ENCODE measurements at places on chromosomes 4 and X.
A peak's percentile ranks its signal among the peaks of the same experiment; 100 is the strongest.

DNA sequence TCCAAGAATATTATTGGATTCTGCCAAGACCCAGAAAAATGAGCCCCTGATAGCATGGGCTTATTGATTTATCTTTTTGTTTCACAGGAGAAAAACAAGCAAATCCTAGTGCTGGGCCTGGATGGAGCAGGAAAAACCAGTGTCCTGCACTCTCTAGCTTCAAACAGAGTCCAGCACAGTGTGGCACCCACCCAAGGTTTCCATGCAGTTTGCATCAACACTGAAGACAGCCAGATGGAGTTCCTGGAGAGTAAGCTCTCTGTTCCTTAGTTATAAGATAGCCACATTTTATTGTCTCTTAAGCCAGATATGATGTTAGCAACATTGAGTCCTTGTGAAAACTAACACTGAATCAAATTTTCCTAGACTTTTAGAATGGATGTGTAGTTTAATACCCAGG is 5.5 kb downstream of the ARL9 start:
- no peak for DNase-seq

DNA sequence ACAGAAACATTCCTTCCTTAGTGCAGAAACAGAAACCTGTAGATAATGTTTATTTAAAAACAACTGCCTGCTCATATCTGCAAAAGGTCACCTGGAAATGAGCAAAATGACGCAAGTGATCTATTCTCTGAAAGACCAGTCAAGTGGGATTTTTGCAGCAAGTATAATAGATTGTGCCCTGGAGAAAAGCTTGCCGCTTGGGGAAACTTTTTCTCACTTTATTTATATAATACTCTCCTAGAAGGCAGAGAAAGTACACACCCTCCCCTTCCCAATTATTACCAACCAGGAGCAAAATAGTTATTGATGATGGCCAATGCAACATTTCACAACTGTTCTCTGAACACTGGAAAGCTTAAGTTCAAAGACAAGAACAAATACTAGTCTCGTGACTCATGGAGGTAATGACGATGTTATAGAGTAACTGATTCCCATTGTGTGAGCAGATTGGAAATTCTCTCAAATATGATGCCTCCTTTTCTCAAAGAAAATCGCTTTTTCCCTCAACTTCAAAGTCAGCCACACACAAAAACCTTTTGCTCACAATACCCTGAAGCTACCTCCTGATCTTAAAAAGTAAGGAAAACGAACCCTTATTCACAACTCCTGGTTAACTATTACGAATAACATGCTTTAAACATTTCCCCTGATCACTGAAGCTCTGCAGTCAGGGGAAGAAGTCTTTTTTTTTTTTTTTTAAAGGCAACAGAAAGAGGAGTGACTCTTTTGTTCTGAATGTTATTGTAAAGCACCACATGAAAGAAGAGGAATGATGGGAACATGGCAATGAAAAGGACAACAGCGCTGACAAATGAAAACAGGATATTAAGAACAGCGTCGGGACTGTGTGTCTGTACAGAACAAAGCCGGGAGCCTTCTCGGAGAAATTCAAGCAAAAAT is 41.0 kb downstream of the MID1 start:
- no peak for DNase-seq

GRCh38 chr4:151942971-151943370 is 182.2 kb upstream of the GATB start:
- no peak for DNase-seq

GRCh38 chr4:7463566-7464258 is 29.0 kb upstream of the PSAPL1 start:
- DNase-seq, result no peak

- DNase-seq, result no peak
These were observed at the start of gene BMX for GRCh38 chrX:15500497-15500966. Gene BMX (plus strand): TSS chrX:15500807. CDS start chrX:15508354, 7,547 bp downstream.

DNA sequence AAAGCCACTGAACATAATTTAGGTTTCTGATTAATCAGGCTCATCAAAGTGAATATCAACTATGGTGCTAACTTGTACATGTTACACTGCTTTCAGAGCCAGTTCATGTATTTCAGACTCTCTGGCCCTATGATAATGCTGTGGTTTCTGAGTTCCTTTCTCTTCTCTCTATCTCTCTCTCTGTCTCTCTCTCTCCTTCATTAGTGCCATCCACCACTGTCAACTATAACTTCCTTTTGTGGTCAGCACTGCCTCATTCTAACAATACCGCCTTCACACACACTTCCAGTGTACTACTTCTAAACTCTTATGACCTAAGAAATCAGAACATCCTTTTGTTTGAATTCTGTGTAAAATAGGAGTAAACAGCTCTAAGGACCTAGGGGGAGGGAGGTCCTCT is 907.1 kb downstream of the RPA4 start:
- no peak for DNase-seq

GRCh38 chr4:89283226-89284009 is 24.2 kb downstream of the GPRIN3 start:
- DNase-seq, result no peak

- DNase-seq, result no peak
These were observed 78.7 kb downstream of the RBM47 start for GRCh38 chr4:40550948-40551462.

GRCh38 chr4:25567253-25567652 is 88.4 kb upstream of the SLC34A2 start:
- DNase-seq, result no peak

- no peak for DNase-seq
These were observed 977.8 kb downstream of the FSTL5 start for GRCh38 chr4:161186012-161186411.

DNA sequence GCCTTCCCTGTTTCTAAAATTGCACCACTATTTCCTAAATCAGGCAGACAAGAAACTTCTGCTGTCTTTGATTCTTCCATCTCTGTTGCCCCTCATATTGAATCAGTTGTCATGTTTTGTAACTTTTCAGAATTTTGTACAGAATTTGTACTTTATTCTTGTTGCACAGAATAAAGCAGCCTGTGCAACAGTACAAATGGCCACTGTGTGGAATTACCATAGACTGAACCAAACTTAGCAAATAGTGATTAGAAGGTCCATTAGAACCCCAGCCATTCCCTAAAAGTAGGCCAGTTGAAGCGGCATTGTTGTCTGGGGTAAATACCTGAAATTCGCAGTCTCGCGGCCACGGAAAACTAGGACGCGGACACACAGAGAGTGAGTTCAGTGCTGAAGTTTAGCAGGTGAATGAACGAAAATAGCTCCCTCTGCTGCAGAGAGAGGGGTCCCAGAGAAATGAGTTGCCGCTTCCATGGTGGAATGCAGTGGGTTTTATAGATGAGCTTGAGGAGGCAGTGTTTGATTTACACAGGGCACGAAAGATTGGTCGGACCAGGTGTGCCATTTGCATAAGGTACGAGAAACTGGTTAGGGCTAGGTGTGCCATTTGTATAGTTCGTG is 71.8 kb downstream of the C4orf33 start:
- DNase-seq, result no peak

DNA sequence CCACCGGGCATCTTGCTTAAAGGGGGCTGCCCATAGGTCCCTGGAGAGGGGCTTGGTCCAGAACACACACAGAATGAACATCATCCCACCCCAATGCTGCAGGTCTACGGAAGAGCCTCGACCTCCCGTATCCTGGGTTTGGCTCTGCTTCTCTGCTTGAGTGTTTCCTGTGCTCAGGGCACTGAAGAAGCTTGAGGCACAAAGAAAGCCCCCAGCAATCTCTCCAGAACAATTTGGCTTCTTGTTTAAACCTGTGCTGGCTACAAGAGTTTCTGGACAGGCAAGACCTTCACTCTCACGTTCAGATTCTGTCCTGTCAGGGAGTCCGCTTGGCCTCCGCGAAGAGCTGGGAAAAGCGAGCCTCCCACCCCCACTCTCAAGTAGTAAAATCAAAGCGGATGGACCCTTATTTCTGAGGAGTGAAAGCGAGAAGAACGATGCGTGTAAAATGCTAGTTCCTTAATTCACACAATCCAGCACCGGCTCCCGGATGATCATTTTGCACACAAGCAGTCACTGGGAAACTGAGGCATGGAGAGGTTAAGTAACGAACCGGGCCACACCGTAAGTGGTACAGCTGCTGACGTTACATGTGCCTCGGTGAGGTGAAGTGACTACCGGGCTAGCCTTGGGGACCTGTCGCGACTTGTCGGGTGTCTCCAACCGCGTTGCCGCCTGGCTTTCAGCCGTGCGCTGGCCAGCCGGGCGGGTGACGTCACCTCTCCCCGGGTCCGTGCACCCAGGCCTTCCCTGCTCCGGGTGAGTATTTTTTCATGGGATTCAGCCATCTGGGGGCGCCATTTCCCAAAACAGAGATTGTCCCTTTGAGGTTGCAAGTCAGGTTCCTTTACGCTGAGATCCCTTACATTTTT is 3.1 kb upstream of the SFRP2 start:
- DNase-seq, result no peak

GRCh38 chr4:164204434-164204833 is 549.5 kb upstream of the SMIM31 start:
- peak; percentile 28 for DNase-seq

DNA sequence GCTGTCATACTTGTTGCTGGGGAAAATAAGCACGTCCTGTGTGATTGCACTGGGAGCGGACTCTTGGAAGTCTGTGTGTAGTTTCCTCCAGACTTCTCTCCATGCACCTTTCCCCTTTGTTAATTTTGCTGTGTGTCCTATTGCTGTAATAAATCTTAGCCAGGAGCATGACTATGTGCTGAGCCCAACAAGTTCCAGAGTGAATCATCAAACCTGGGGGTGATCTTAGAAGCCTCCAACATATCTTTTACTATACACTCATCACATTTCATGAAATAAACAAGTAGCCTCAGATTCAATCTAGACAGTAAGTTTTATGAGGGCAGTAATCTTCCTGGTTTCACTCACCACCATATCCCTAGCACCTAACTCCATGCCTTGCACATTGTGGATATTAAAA is 43.3 kb upstream of the FGF13 start:
- DNase-seq, result no peak

DNA sequence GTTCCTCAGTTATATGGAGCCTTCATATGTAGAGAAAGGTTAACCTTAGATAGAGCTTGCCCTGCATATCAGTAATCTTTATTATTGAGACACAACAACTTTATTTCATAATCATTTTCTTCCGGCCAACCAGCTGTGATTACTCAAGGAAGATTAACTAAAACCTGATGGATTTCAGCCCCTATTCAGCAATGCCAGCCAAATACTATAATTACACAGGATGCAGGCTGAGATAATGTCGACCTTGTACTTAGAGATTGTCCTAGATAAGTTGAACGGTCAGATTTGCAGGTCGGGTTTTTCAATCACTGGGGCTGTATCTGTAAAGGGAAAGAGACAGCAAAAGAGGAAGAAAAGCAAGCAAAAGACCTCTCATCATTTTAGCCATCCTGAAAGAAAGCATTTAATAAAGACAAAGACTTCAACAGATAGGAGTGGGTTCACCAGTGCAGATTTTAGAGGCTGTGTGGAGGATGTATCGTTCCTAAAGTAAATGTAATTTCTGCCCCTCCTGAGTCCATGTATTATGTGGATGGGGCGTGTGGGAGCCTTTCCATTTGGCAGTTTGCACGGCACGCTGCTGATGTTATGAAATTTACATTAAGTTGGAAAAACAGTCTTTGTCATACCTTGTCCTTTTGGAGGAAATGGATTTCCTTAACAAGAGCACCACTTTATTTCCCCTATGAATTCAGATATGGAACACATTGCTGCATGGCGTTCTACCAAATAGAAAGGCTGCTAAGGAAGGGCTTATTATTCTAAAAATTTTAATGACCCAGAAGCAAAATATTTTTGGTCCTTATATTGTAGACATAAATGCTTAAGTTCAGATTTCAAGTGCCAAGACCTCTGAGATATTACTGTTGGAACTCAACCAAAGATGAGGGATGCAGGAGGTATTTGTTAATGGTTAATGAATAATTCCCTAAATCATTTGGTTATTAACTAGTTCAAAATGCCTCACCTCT is 496.7 kb downstream of the SPRY1 start:
- no peak for DNase-seq

GRCh38 chrX:73127700-73128241 is 48.5 kb upstream of the PABPC1L2A start:
- no peak for DNase-seq

DNA sequence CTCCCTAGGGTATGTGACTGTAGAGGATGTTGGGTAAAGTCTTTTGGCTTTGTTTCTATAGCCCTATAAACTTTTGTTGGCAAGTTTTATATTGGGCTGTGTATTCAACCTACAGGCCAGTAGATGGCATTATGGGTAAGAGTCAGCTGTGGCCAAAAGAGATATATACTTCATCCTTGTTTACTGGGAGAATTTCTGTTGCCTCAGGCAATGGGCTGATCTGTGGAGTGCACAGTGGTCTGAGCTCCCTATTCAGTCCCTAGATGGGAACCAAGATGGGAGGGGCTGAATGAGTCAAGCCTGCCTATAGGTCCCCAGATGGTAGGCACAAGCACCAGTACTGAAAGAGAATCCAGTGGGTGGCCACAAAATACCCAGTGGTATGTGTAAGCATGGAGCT is 580.6 kb downstream of the EPHA5 start:
- DNase-seq, result no peak

DNA sequence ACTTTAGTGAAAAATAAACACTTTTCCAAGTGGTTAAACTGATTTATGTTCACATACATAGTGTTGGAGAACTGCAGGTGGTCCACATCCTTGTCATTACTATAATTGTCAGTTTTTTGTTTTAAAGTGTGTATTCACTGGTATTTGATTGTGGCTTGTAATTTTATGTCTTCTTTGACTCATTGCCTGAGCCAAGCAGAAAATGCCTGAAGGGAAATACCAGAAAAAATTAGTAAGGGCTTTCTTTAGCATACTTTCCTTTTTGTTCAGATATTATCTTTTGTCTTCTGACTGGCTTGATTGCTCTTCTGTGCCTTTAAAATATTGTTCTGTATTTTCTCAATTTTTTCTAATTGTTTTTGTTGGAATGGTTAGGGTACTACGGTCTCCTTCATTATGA is 981.3 kb downstream of the C4orf33 start:
- no peak for DNase-seq

GRCh38 chr4:95204267-95204844 is 344.4 kb downstream of the UNC5C start:
- no peak for DNase-seq

DNA sequence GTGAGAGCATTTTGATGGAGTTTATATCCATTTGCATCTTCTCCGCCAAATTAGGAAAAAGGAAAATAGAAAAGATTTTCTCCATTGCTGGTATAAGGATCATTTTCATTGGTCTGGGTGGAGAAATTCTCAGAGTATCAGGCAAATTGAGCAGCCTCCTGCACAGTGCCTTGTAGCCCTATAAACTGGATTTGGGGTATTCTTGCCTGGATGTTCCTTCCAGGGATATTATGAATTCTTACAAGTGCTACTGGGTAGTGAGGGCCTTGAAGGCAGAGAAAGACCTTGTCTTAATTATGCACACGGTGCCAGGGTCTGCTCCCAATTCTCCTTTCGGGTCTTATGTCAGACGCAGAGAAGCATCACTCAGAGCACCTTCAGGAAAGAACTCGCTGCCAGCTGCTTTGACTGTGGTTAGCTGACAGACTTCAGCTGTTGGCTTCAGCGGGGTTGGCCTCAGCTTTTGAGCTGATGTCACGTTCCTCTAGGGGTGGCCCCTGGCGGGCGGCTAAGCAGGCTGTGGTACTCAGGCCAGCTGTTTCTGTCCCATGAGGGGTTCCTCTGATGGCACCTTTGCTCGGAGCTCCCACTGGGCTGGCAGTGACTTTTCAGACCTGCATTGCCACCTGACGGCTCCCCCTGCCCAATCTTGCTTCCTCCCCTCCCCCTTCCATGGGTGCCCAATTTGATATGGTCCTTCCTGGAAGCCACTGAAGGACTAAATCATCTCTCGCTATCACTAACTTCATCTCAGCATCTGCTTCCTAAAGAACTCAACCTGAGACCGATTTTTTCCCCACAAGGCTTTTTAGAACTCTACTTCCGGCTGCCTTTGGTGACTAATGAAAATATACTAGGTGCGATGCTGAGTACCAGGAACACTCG is 519.5 kb downstream of the BCOR start:
- no peak for DNase-seq
